ENCODE measurements at places on chromosomes 6 and 20.

GRCh38 chr6:75292555-75292954 lies 8.0 kb upstream of the TMEM30A start:
- DNase-seq = no peak

GRCh38 chr20:17673084-17673483 lies 9.0 kb downstream of the RRBP1 start:
- no peak for DNase-seq

- DNase-seq = no peak
Measured at GRCh38 chr6:167091026-167091804, 31.7 kb upstream of the CCR6 start.

- DNase-seq = no peak
Measured at GRCh38 chr6:8100159-8100854, 2.0 kb downstream of the EEF1E1 start.

- no peak for DNase-seq
Measured at GRCh38 chr20:23325107-23325506, 25.5 kb upstream of the NXT1 start.
